HEK293T (cell line): ENCODE measurements at places on chromosomes 11 and 22.

DNA sequence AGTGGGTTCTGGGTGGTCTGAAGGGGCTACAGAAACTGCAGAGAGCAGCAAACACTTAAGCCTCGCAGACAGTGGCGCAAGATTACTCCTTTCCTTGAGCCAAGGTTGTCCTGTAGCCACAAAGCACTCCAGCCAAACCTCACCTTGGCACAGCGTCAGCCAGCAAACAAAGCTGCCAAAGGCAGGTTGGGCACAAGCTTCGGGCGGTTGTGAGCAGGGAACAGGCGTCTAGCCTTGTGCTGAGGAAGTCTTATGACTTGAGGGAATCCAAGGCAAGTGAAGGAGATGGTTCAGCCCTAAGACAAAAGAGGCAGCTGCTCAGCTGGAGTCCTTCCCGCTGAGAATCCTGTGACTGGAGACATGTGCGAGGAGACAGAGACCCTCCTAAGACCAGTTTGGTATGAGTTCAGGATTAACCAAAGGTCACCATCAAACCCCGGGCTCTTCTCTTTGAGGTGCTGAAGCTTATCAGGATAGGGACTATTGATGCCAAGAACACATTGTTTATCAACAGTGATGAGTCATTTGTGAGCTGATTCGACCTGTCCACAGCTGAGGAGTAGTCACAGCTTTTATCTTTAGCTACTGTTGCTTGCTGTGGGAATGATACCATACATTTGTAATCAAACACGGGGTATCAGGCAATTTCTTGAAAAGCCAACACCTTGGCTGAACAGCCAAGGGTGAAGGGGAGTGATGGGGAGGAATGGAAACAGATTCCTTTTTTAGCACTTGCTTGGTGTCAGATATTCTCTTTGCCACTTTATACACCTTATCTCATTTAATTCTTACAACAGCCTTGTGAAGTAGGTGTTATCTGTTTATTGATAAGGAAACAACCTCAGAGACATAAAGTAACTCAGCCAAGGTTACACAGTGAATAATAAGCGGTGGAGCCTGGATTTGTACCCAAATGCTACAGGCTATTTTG is 4.6 kb downstream of the ADM start:
- no peak for DNase-seq

DNA sequence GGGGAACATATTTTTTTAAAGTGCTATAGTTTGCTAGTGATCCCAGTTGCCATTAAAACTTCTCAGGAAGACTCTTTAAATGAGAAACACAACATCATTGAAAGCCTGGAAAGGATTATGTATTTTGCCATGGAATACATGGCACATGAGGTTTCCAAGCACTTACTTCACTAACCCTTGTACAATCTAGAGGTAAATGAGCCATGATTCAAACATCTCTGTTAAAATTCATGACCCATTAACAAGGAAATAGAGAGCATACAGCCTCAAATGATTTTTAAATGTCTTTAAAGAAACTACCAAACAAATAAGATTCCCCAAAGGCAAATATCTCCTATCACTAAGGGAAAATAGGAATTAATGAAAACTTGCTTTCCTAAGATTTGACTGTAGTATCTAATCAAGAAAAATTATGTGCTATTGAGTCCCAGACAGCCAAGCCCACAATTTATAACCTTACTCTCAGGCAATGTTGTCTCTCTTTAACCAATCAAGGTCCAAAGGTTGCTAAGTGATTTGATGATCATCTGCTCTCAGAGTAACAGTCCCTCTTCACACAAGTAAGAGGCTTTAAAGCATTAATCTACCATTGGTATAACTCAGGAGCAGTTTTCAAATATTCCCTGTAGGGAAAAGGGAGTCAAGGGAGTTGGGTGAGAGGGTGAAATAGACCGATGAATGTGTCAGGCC is 92.0 kb upstream of the DDI1 start:
- DNase-seq, result no peak

DNA sequence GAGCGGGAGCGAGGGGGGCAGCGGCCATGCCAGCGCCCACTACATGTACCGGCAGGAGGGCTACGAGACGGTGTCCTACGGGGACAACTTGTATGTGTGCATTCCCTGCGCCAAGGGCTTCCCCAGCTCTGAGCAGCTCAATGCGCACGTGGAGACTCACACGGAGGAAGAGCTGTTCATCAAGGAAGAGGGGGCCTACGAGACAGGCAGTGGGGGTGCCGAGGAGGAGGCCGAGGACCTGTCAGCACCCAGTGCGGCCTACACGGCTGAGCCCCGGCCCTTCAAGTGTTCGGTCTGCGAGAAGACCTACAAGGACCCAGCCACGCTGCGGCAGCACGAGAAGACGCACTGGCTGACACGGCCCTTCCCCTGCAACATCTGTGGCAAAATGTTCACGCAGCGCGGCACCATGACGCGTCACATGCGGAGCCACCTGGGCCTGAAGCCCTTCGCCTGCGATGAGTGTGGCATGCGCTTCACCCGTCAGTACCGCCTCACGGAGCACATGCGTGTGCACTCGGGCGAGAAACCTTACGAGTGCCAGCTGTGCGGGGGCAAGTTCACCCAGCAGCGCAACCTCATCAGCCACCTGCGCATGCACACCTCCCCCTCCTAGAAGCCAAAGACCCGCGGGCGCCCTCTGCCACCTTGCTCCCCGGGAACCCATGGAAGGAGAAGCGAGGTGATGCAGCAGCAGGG is 20.9 kb upstream of the TMEM191C start:
- no peak for DNase-seq

DNA sequence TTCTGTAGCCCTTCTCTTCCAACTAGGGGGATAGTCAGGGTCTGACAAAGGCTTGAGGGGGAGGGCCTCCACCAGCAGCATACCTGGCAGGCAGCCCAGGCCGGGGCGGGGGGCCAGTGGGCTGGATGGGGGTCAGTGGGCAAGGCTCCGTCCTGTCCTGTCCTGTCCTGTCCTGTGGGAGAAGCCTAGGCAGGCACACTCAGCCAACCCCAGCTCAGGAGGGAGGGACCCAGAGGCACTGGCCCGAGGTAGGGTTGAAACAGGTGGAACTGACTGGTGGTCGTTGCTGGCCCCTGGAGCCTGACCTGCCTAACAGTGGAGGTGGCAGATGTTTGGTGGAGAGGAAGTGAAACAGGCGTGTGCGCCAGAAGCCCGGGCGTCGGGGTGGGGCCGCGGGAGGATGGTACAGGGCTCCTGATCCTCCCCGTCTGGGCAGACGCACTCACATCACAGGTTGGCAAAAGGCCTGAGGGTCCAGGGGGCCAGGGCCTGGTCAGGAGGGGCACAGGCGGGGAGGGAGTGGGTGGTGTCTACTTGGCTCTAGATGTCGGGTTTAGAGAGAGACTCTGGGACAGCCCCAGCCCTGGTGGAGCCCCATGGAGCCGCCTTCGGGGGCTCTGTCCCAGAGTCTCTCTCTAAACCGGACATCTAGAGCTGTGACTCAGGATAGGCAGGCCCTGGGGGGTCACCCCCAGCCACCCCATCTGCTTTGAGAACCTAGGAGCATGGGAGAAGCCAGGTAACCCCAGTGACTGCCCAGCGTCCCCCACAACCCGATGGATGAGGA is 32.5 kb upstream of the GRAMD4 start:
- DNase-seq, result no peak

- no peak for DNase-seq
Observed at GRCh38 chr11:122755941-122756340, 82.4 kb upstream of the CRTAM start.

DNA sequence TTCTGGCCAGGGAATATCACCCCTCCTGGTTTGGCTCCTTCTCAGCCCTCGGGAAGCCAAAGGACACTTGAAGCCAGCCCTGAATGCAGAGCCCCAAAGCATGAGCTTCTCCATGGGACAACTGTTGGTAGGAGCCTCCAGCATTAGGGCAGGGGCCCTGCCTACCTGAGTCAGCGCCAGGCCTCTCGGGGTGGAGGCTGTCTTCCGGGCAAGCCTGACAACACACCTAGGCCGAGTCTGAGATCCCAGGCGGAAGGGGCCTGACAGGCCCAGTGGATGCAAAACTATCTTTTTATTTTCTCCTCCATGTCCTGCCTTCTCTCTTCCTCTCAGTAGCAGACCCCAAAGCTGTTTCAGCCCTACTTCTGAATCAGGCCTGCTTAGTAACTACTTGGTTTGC is 27.6 kb downstream of the RCOR2 start:
- DNase-seq, result no peak

GRCh38 chr11:71472941-71473792 is 20.2 kb downstream of the NADSYN1 start:
- DNase-seq, result no peak

GRCh38 chr22:40741116-40741515 is 61.8 kb downstream of the MCHR1 start:
- no peak for DNase-seq

- DNase-seq, result no peak
Observed at GRCh38 chr11:40819230-40819629, 640.2 kb downstream of the LRRC4C start.

DNA sequence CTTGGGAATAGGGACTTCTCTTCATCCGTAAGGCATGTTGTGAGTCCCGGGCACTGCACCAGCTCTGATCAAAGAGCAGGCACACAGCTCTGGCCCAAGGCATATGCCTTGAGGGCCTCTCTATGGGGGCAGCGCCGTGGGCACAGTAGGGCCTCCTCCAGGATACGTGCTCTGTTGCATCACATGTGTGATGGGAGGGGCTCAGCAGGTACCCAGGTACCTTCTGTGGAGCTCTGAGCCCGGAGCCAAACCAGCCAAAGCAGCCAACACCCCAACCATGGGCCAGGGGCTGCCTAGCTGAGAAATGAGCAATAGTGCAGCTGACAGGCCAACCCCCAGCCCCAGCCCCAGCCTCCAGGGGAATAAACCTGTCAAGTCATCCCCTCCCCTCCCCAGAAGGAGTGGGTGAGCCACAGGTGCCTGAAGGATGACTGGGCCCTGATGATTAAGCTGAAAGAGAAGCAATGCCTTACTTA is 79.7 kb upstream of the SHISAL1 start:
- DNase-seq, result no peak

GRCh38 chr22:25419247-25420113 is 145.0 kb upstream of the GRK3 start:
- DNase-seq, result no peak

DNA sequence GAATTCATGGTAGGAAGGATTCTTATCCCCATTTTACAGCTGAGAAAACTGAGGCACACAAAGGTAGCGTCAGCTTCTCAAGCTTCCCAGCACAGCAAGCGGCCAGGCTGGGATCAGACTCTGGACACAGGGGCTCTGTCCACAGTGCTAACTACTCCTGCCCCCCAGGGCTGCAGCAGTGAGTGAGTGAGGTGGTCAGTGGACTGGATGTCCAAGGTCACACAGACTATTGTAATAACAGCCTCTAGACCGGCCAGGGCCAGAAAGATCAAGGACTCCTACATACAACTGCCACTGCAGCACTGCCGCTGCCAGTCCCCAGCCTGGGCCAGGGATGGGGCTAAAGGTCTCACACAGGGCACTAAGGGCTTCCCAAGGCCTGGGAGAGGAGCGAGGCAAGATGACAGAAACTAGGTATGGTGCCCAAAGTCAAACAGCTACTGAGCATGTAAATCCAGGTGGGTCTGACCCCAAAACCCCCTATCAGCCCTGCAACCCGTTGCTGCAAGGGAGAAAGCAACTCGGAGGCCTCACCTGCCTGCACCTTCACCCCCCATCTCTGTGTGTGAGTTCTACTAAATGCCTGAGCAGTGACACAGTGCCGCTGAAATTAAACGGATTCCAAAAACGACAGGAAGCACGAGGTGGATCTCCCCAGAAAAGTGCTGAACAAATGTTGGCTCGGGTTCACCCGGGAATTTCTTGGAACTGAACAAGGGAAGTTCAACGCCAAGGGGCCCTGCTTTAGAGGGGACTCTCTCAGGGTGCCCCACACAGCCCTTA is 161.8 kb upstream of the GRK3 start:
- DNase-seq, result no peak

GRCh38 chr11:2974272-2974671 is 17.9 kb downstream of the NAP1L4 start:
- no peak for DNase-seq

- DNase-seq, result no peak
Observed at GRCh38 chr22:26608129-26608528, 9.7 kb downstream of the CRYBB1 start.

GRCh38 chr11:71930556-71931244 is 1.9 kb downstream of the RNF121 start:
- no peak for DNase-seq

- no peak for DNase-seq
Observed at GRCh38 chr22:44163536-44163935, 17.2 kb upstream of the PARVG start.

GRCh38 chr11:76265771-76266241 is 59.5 kb upstream of the WNT11 start:
- DNase-seq, result no peak

DNA sequence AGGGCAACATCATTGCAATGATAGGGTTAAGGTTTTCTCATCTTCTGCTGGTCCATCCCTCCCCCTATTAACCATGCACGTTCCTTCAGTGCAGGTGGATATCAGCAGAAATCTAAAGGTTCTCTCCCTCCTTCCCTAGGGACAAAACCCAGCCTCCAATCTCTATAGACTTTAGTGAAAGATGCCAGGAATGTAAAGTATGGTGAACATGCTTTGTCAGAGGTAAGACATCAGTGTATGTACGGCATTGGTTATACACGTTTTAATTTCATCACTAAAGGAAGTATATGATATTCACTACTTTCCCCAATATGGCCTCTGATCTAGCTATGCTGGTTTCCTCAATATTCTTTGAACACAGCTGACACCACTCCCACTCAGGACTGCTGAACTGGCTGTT is 81.2 kb upstream of the LDLRAD3 start:
- DNase-seq, result no peak

GRCh38 chr11:96162816-96163499 is 180.0 kb downstream of the MAML2 start:
- no peak for DNase-seq

GRCh38 chr11:31816468-31817053 is 5.4 kb upstream of the PAX6 start:
- DNase-seq, result peak; percentile 55

DNA sequence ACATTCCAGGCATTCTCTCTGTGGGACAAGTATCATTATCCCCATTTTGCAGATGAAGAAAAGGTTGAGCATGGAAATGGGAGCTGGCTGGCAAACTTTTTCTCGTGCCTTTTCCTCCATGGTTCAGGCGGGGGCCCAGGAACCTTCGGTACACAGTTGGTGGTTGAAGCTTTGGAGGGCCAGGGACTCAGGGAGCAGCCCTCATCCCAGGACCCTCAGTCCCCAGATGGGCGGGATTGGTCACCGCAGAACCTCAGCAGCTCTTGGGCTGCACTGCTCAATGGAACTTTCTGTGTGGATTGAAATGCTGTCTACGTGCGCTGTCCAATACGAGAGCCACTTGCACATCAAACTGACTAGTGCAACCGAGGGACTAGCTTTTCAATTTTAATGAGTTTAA is 61.2 kb downstream of the TSPAN18 start:
- DNase-seq, result no peak

DNA sequence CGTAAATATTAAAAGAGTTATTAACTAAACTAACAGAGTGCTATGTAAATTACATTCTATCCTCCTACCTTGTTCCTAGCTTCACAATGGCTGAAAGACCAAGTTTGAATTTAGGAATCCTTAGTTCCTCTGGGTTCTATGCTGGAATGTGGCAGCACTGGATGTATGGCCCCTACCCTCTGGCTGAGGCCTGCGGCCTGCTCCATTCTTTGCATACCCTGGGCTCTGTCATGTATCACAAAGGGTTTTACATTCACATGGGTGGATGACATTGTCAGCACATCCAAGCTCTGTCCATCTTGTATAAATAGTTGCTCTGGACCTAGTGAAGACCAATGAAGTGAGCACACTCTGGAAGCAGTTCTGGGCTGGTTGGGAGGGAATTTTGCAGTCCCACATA is 54.5 kb downstream of the AASDHPPT start:
- DNase-seq, result no peak

GRCh38 chr11:3223932-3224381 is 5.3 kb upstream of the MRGPRG start:
- no peak for DNase-seq

- no peak for DNase-seq
Observed at GRCh38 chr22:24810043-24810749, 4.2 kb downstream of the SGSM1 start.
